ENCODE measurements at places on chromosomes 7 and 10. TPM values are rescaled to one million over a fixed set of nuclear protein-coding genes. Genes with fewer than 3 reads are reported as not detected.

PAPOLB gene
- not detected for total RNA-seq

MNX1 gene
- not detected for total RNA-seq

LDB3 gene
- not detected for total RNA-seq

IQUB gene
- total RNA-seq = 0.31 TPM

CCDC3 gene
- 1.5 TPM for total RNA-seq

ANKRD7 gene
- 0.16 TPM for total RNA-seq

MMP21 gene
- not detected for total RNA-seq

AKR1B15 gene
- total RNA-seq = not detected

ENKUR gene
- total RNA-seq = 0.06 TPM

PKD2L1 gene
- total RNA-seq = not detected

LRRC18 gene
- total RNA-seq = not detected

ELFN1 gene
- 0.57 TPM for total RNA-seq

SPDYE11 gene
- not detected for total RNA-seq

NANOS1 gene
- 0.16 TPM for total RNA-seq

OR6V1 gene
- not detected for total RNA-seq

CYTH3 gene
- 9.6 TPM for total RNA-seq

TCF7L2 gene
- total RNA-seq = 4.0 TPM

HABP2 gene
- not detected for total RNA-seq

BMPER gene
- 0.16 TPM for total RNA-seq

A1CF gene
- not detected for total RNA-seq

AKR1D1 gene
- total RNA-seq = not detected

SPAM1 gene
- total RNA-seq = not detected

LLCFC1 gene
- total RNA-seq = not detected

CCDC136 gene
- total RNA-seq = 0.49 TPM

GPRIN2 gene
- not detected for total RNA-seq

EPHB6 gene
- total RNA-seq = not detected

ADRB1 gene
- total RNA-seq = 0.32 TPM

KDM7A gene
- total RNA-seq = 10.1 TPM

STEAP2 gene
- 0.32 TPM for total RNA-seq

DYDC2 gene
- not detected for total RNA-seq

PALD1 gene
- 105 TPM for total RNA-seq

MRLN gene
- not detected for total RNA-seq

KEL gene
- under 0.01 TPM for total RNA-seq

MKX gene
- total RNA-seq = 0.19 TPM

AKR1C2 gene
- total RNA-seq = 0.97 TPM

SLC13A4 gene
- not detected for total RNA-seq

NEURL1 gene
- 0.06 TPM for total RNA-seq

HECW1 gene
- total RNA-seq = not detected

RAMP3 gene
- 0.81 TPM for total RNA-seq

PYROXD2 gene
- total RNA-seq = 1.6 TPM

PRKCQ gene
- 0.16 TPM for total RNA-seq

WDFY4 gene
- 1.5 TPM for total RNA-seq

ZKSCAN5 gene
- total RNA-seq = 12.1 TPM

NPC1L1 gene
- not detected for total RNA-seq

SUN3 gene
- total RNA-seq = not detected

ANK3 gene
- 0.49 TPM for total RNA-seq

STEAP1 gene
- 7.4 TPM for total RNA-seq

C10orf143 gene
- total RNA-seq = 0.16 TPM

CPN1 gene
- total RNA-seq = not detected

FRMPD2 gene
- 0.50 TPM for total RNA-seq

MSMB gene
- not detected for total RNA-seq

NOS3 gene
- 20.9 TPM for total RNA-seq

CAMK1D gene
- total RNA-seq = 0.49 TPM

ANKRD22 gene
- total RNA-seq = not detected

TPK1 gene
- total RNA-seq = 28.9 TPM

RADIL gene
- total RNA-seq = 1.3 TPM

All from bladder microvascular endothelial cell (primary cell).